ENCODE measurements at places on chromosomes 16 and 17.
A peak's percentile ranks its signal among the peaks of the same experiment; 100 is the strongest.

GRCh38 chr16:2096853-2097595 lies 38.7 kb downstream of the PKD1 start:
- no peak for DNase-seq

GRCh38 chr17:79855331-79856124 lies 16.3 kb upstream of the CBX4 start:
- DNase-seq: no peak

- no peak for DNase-seq
Observed at GRCh38 chr16:47726031-47726675, 265.0 kb downstream of the PHKB start.

- peak; percentile 49 for DNase-seq
Observed at GRCh38 chr17:77783991-77784820, 174.3 kb upstream of the TNRC6C start.

GRCh38 chr17:34420254-34420766 lies 57.3 kb upstream of the CCL1 start:
- peak; percentile 28 for DNase-seq

DNA sequence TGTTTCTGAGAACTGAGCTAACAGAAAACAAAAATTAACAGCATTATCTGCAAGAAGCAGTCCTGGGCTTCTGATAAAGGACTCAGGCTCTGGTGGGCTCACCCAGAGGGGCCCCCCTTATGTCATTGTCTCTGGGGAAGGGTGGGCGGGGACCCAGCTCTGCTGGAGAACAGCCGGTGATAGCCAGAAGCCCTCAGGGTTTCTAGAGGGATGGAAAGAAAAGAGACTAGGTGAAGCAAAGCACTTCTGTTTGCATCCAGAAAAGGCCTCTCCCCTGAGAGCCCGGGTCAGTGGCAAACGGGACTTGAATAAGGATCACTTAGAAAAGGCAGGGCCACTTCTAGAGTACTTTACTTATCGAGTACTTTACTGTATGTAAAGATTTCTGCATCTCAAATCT lies 7.0 kb upstream of the CDC42EP4 start:
- no peak for DNase-seq

- no peak for DNase-seq
Observed at GRCh38 chr16:62404842-62405611, 368.8 kb upstream of the CDH8 start.
